ENCODE measurements at places on chromosomes 6 and 20.

DNA sequence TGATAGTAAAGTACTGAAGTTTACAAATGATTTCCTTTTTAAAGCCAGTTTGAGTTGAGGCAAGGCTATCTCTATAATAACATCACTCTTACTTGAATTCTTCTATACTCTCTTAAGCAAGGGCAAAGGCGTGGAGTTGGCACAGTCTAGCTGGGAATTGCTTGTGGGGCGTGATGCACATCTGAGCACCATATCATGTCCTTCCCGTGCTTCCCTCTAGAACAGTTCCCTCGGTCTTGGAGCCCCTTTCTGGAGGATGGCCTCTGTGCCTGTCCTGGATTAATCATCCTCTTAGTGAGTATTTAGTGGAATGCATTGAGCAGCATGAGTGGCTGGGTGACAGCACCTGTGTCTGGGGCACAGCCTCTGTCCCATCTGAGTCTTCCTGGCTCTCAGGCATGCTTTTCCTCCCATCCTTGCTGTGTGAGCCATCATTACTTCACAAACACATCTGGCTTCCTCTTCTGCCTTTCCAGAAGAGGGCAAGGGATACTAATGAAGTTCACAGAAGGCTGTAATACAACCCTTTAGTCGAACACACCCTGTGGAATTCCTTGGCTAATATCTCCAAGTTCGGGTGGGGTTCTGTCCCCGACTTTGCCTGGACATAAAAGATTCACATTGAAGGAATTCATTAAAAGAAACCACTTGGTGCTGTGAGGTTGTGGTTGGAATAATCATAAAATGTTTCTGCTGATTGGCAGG, 188.2 kb downstream of the FNDC1 start:
- DNase-seq = no peak

DNA sequence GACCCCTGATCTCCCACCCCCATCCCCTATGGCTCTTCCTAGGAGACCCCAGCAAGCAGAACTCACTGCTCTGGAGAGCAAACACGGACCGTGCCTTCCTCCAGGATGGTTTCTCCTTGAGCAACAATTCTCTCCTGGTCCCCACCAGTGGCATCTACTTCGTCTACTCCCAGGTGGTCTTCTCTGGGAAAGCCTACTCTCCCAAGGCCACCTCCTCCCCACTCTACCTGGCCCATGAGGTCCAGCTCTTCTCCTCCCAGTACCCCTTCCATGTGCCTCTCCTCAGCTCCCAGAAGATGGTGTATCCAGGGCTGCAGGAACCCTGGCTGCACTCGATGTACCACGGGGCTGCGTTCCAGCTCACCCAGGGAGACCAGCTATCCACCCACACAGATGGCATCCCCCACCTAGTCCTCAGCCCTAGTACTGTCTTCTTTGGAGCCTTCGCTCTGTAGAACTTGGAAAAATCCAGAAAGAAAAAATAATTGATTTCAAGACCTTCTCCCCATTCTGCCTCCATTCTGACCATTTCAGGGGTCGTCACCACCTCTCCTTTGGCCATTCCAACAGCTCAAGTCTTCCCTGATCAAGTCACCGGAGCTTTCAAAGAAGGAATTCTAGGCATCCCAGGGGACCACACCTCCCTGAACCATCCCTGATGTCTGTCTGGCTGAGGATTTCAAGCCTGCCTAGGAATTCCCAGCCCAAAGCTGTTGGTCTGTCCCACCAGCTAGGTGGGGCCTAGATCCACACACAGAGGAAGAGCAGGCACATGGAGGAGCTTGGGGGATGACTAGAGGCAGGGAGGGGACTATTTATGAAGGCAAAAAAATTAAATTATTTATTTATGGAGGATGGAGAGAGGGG, 1.4 kb downstream of the LTA start:
- DNase-seq = no peak

- DNase-seq = peak; percentile 98
Observed at GRCh38 chr20:47317127-47317895, 39.2 kb downstream of the ZMYND8 start.

- DNase-seq = peak; percentile 76
Observed at GRCh38 chr20:54167909-54168872, 5.6 kb downstream of the CYP24A1 start.

DNA sequence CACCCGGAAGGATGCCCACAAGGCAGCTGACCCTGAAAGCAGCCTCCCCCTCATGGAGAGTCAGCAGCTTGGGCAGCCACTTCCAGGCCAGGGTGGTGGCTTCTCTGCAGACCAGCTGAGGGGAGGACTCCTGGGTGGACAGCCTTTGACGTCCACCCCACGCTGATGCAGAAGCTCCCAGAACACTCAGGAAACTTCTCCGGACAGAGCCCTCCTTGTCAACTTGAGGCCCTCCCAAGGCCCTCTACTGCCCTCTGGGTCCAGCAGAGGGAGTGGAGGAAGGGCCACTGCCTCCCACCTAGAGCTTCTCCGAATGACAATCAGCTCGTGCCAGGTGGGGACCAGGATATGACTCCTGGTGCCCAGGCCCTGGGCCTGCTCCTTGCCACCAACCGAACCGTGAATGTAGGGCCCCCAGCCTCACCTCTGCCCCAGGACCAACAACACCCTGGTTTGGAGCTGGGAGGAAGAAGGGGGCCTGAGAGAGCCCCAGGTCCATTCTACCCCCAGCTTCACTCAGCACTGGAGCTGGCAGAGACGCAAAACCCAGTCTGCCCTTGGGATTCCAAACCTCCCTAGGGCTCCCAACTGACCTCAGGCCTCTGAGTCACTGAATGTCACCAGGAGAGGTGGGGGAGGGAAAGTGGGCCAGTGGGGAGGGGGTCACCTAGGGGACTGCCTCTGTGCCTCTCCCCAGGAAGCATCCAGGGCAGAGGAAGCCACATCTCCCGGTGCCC, 10.9 kb upstream of the SLC22A7 start:
- DNase-seq = no peak
